ENCODE measurements at places on chromosomes 16 and 17.

DNA sequence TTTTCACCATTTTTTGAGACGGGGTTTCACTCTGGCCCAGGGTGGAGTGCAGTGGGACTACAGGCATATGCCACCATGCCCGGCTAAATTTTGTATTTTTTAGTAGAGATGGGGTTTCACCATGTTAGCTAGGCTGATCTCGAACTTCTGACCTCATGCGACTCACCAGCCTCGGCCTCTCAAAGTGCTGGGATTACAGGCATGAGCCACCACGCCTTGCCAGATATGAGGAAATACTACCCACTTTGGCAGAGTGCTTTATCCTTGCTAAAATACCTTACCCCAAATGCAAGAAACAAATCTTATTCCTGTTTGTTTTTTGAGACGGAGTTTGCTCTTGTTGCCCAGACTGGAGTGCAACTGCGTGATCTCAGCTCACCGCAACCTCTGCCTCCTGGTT is 62.9 kb upstream of the MGAT5B start:
- no peak for DNase-seq

DNA sequence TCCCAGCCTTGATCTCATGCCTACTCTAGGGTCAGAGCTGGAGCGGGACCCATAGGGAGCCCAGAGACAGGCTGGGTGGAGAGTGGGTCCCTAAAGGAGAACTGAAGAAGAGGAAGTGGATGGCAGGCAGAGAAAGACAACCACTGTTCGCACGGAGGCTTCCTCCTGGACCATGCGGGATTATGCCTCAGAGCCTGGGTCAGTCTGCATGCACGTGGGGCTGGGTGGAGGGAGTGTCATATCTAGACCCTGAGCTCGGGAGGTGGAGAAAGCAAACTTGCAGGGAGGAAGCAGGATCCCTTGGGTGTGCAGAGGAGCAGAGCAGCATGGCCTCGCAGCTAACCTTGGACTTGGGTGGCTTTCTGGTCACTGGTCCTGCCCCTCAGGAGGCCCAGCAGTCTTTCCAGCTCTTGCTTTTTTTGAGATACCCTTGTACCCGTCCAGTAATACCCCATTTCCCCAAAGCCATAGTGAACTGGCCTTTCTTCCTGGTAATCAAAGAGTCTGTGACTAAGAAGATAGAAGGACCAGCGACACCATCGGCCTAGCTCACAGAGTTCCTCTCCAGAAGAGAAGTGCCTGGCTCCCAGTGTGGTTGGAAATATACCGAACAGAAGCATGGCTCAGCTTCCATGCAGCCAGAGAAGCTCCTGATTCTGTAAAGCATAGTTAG is 344.2 kb downstream of the CPPED1 start:
- DNase-seq = peak; percentile 45

- no peak for DNase-seq
Measured at GRCh38 chr17:55089256-55089655, 120.7 kb downstream of the STXBP4 start.

GRCh38 chr16:87060034-87060986 is 256.9 kb downstream of the C16orf95 start:
- DNase-seq = no peak

GRCh38 chr17:18121144-18121910 is 12.8 kb downstream of the MYO15A start:
- no peak for DNase-seq

DNA sequence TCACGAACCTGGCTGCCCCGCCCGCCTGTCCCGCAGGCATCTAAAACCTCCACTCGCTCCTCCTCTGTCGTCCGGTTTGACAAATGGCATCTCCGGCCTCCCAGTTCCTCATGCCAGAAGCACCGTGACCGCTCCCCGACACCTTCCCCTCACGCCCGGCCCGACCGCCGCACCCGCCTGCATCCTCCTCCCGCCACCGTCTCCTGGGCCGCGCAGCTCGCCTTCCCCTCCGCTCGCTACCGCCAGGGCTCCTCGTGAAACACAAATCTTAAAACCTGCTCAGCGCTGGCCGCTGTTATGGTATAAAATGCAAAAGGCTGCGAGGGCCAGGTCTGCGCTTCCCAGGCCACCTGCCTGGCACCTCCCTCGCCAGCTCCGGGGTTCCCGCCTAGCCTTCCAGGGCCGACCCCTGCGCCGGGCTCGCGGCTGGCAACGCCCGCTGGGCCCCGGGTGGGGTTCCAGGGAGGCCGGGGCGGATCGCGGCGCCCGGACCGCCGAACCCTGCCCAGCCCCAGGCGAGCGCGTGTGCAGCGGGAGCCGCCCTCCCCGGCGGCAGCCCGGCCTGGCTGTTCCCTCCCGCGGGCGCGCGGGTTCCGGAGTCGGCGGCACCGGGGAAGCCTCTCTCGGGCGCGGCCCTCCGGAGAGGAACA is 488 bp downstream of the SPSB3 start:
- DNase-seq = no peak

- no peak for DNase-seq
Measured at GRCh38 chr16:55280587-55280986, 43.4 kb upstream of the IRX6 start.

DNA sequence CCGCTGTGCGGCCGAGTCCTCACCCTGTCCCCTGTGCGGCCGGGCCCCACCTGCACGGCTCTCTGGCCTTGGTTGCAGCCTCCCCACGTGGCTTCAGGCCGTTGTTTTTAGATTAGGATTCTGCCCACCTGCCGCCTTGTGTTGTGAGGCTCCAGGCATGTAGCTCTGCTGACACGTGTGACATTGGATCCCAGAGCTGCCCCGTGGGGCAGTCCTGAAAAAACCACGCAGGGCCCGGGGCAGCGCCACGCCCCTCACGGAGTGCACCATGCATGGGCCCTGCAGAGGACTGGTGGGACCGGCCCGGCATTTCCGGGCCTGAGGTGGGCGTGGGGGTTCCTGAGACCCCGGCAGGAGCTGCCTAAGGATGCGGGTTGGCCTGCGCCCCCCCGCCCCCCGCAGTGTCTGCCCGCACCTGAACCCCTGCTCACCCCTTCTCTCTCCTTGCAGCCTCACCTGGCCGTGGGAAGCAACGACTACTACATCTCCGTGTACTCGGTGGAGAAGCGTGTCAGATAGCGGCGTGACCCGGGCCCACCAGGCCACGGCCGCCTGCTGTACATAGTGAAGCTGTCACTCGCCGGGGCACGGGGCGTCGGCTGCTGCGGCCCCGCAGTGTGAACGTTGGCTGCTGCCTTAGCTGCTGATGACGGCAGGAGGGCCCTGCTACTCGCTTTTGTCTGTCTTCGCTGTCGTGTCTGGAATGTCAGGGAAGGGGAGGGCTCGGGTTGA is 27.7 kb upstream of the CHMP6 start:
- no peak for DNase-seq

GRCh38 chr16:7397901-7398300 is 65.3 kb downstream of the RBFOX1 start:
- no peak for DNase-seq

- DNase-seq = no peak
Measured at GRCh38 chr17:46771561-46772474, 46.7 kb downstream of the WNT3 start.

GRCh38 chr17:69733171-69734012 is 318.9 kb downstream of the MAP2K6 start:
- no peak for DNase-seq

DNA sequence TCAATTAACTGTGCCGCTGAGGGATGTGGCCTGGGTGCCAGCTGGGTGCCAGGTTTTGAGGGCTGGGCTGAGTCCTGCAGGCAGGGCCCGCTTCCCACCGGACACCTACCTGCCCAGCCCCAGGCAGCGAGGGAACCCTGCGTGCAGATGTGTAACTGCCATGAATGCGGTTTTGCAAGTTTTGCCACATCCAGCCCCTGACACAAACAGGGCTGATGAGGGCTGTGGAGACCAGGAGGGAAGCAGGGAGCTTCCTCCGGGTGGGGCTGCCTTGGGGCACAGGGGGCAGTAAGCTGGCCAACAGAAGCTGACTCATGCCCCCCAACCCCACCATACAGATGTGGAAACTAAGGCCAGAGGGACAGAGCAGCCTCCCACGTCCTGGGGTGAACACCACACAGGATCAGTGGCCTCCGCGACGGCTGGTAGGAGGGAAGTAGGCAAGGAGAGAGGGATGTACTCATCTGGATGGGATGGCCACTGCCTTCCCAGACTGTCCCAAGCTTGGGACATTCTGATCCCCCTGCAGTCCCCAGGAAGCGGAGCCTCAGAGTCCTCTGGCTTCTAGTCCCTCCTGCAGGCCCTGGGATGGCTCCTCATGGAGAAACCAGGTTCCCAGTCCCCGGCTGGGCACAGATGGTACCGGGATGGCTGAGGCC is 1.6 kb downstream of the UBALD1 start:
- DNase-seq = no peak

- DNase-seq = no peak
Measured at GRCh38 chr17:67218385-67218950, 26.5 kb downstream of the HELZ start.

GRCh38 chr17:81390873-81391255 is 4.4 kb upstream of the BAHCC1 start:
- no peak for DNase-seq

- no peak for DNase-seq
Measured at GRCh38 chr16:89280546-89281188, 63.2 kb downstream of the ZNF778 start.

DNA sequence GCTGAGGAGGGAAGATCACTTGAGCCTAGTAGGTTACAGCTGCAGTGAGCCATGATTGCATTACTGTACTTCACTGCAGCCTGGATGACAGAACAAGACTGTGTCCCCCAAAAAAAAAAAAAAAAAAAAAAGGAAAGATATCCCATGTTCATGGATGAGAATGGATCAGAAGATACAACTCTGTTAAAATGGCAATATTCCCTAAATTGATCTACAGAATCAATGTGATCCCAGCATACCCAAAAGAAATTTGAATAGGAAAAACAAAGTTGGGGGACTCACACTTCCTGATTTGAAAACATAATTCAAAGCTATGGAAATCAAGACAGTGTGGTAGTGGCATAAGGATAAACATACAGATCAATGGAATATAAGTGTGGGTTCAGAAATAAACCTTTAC is 12.7 kb upstream of the KANSL1 start:
- DNase-seq = no peak

GRCh38 chr16:66344533-66345145 is 21.9 kb upstream of the CDH5 start:
- DNase-seq = no peak

DNA sequence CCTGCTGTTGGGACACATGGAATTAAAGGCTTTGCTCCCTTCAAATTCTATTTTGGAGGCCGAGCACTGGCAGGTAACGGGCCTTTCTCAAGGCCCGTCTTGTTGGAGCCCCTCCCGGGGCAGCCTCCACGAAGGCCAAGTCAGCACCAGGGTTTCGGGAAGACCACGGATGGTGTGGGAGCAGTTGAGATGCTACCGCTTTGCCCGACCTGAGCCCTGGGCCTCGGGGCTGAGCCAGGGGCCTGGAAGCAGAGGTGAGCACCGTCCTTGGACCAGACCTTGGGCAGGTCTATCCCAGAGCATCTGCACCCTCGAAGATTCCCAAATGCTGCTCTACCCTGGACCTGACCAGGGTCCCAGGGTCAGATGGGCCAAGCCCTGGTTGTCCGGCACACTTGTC is 23.0 kb downstream of the C17orf100 start:
- DNase-seq = no peak

DNA sequence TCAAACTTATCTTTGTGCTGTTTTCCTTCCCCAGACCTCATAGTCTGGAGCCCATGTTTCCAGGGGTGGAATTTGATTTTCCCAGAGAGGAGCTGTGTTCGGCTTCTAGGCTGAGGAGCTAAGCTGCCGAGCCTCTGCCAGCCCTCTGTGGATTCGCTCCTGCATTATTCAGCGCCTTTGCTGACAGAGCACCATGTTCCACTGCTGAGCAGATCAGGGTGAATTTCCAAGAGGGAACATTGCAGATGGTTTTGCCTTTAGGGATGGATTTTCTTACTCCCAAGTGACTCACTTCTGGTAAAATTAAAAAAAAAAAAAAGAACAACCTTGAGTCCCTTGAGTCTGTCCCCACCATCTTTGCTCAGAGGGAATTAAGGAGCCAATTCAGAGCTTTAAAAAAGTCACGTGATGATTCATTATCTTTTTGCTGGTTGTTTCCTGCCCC is 229.5 kb downstream of the PRKCA start:
- no peak for DNase-seq

GRCh38 chr16:61564716-61565115 is 471.5 kb downstream of the CDH8 start:
- DNase-seq = no peak

DNA sequence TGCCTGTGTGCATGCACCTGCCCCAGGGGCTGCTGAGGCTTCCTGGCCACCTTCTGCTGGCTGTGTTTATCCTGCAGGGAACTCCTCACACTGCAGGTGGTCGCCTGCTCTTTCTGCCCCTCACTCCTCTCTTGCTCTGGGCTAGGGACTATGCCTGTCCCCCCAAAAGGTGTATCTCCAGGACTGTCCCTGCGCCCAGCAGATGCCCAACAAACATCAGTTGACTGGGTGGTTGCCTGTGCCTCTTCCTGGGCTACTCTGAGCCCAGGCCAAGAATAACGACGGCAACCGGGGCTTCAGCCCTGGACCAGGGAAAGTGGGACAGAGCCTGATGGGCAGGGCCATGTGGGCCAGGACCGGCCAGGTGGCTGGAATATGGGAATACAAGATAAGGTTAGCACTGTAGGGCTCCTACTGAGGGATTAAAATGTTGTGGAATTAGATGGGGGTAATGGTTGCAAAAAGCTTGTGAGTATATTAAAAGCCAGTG is 55.4 kb downstream of the VAC14 start:
- DNase-seq = no peak

DNA sequence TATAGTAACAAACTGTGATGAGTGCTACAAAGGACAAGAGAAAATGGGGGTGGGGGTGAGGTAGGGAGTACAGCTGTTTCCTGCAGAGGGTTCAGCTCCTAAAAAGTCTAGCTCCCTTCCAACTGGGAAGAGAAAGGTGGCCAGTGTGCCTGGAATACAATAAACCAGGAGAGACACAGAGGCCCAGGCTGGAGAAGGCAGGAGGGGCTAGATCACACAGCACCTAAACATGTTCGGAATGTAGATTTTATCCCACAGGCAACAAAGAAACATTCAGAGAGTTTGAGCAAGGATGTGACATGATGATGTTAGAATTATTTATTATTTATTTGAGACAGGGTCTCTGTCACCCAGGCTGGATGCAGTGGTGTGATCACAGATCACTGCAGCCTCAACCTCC is 10.2 kb downstream of the TEX2 start:
- no peak for DNase-seq

DNA sequence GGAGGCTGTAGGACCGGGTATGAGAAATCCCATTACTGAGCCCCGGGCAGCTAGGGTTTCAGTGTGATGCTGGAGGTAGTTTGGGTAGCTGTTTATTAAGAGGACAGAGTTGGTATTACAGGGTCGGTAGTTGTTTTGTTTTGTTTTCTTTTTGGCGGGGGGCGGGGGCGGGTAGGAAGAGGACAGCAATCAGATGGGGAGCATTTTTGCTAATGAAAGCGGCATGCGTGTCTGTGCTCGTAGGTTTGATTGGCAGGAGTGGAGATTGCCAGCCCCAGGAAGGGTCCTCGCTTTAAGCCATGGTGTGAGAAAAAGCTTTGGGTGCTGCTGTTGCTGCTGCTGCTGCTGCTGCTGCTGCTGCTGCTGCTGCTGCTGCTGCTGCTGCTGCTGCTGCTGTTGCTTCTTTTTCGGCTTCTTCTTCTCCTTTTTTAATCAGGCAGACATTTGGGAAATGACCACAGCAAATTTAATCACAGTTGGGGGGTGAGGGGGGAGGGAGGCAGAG is 498.5 kb upstream of the ZFHX3 start:
- DNase-seq = no peak

- no peak for DNase-seq
Measured at GRCh38 chr16:57894390-57895080, 76.4 kb downstream of the CNGB1 start.

Measured in CD4-positive, alpha-beta T cell treated with Interferon gamma for 1 hour (primary cell).